CD4-positive, alpha-beta T cell treated with Interleukin-21 for 1 hour (primary cell): ENCODE measurements at places on chromosomes 1 and 21.

GRCh38 chr1:88016947-88017346, 667.1 kb upstream of the PKN2 start:
- DNase-seq, result no peak

DNA sequence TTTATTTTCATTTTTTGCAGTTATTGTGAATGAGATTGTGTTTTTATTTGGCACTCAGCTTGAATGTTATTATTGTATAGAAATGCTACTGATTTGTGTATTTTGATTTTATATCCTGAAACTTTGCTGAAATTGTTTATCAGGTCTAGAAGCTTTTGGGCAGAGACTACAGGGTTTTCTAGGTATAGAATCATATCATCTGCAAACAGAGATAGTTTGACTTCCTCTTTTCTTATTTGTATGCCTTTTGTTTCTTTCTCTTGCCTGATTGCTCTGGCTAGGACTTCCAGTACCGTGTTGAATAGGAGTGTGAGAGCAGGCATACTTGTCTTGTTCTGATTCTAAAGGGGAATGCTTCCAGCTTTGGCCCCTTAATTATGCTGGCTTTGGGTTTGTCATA, 27.3 kb downstream of the ZNF691 start:
- DNase-seq, result no peak

GRCh38 chr21:45091550-45092322, 17.4 kb downstream of the ADARB1 start:
- no peak for DNase-seq

DNA sequence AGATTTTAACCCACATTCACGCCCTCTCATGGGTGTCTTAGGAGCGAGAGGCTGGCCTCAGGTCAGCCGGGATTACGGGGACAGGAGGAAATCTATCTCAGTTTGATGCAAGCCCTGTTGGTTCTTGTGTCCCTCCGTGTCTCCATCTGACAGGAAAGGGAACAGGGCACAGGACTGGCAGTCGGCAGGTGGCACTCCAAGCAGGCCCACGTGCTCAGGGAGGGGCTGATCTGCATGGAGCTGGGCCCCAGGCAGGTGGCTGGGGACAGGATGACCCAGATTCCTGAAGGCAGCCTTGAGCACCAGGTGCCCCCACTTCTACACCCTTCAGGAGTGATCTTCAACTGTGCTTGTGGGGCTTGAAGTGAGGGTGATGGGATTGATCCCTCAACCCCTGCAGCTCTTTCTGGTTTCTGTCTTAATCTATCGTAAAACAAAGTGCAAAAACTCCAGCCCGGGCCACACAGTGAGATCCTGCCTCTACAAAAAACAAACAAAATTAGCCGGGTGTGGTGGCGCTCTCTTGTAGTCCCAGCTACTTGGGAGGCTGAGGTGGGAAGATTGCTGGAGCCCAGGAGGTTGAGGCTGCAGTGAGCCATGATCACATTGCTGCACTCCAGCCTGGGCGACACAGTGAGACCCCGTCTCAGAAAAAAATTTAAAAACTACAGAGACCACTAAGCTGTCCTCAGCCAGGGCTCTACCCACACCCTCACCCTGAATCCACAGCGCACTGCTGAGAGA, 8.3 kb downstream of the PLEKHG5 start:
- no peak for DNase-seq

DNA sequence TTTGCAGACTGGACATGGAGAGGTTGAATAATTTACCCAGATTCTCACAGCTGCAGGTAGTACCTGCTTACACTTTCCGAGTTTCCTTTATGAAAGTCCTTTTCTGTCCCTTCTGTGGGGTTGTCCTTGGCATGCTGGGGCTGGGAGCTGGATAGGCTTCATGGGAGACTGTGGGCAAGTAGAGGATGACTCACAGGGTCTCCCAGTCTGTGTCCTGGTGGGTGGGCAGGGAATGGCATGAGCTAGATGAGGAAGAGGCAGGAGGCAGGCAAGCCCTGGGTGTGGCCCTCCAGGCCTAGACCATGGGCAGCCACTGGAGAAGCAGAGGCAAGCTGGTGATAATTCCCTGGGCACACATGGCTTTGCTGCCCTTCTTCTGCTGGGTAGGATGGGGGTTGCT, 80.6 kb downstream of the NAV1 start:
- DNase-seq, result no peak

- no peak for DNase-seq
These were observed 9.5 kb downstream of the EDEM3 start for GRCh38 chr1:184745110-184745509.

DNA sequence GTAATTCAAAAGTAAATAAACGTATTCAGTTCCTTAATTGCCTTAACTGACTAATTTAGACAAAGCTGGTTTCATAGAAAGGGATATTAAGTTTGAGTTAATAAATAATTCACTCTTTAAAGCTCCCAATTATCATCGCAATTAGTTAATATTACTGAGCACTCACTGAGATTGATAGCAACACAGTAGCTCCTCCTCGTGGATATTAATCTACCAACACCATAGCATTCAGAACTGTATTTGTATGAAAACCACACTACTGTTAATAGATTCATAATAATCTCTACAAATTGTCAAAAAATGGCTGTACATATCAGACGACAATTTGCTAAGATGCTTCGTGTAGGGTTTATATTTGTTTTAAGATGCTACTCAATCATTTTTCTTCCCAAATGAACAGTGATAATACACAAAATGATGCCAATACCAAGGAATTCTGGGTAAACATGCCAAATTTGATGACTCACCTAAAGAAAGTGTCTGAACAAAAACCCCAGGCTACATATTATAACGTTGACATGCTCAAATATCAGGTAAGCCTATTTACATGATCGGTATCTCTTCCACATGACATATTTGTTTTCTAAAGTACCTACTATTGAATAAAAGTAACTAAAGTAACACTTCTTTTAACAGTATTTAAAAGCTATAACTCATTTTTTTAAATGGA, 18.8 kb upstream of the DYNLT5 start:
- DNase-seq, result no peak

GRCh38 chr1:32357614-32358013, 4.7 kb downstream of the FAM229A start:
- DNase-seq, result no peak

DNA sequence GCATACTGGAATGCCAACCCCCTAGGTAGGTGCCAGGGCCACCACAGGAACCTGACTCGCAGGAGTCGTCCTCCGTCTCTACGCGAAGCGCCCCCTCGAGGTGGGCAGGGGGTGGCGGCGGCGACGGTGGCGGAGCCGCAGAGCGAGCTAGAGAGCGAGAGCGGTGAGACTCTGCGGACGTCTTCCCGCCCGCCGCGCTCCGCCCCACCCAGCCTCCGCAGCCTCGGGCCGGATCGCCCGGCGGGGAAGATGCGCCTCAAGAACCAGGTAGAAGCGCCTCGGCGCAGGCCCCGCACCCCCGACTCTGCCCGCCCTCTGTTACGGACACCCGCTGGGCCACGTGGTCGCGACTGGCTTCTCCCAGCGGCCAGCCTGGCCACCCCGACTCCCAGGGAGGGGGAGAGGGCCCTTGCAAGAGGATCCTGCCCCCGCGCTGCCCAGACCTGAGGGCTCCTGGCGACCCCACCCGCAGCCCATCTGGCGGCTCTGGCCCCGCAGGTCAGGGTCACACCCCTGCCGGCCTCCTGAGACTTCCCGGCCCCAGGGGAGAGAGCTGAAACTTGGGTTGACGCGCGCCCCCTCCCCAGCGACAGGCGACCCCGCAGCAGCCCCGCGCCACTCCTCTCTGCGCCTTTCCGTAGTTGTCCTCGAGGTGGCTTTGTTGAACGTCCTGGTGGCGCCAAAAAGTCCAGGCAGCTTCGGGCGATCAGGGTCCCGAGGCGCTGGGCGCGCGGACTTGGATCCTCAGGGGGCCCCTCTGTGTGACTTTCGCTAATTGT, 24.4 kb upstream of the AGBL4 start:
- peak; percentile 1 for DNase-seq

- no peak for DNase-seq
These were observed 19.3 kb downstream of the AHCYL1 start for GRCh38 chr1:110003747-110004428.

GRCh38 chr1:214427871-214428277, 123.5 kb downstream of the PTPN14 start:
- DNase-seq, result peak; percentile 69

DNA sequence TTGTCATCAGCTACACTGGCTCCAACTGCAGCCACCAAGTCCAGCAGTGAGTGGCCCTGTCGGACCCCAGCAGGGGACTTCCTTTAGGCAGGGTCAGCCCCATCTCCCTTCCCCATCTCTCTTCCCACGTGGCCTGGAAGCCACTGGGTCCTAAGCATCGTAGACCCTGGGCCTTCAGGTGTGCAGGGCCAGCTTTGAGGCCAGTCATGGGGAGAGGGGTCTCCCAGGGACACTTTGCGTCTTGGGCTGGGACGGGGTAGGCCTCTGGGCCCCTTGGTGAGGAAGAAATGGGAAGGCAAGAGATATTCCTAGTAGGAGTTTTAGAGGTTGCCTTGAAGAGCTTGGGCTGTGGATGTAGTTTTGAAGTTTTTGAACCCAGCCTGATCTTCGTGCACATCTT, 12.1 kb upstream of the MIIP start:
- no peak for DNase-seq

DNA sequence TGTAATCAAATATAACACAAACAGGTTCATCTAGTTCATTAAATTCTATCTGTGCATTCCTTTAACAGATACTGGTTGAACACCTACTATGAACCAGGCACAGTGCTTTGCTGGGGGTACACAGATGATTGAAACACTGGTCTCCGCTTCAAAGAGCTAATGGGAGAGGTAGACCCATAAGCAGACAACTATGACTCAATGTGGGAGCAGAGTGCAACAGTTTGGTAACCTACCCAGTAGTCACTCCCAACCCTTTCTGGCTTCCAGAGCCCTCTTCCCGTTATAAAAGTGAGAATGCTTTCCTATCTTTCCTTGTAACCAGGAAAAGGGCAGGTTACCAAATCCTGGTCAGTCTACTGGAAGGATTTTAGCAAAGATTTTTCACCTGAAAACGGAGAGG, 8.0 kb upstream of the ETV3 start:
- no peak for DNase-seq

GRCh38 chr1:228818928-228819630, 83.8 kb downstream of the RHOU start:
- DNase-seq, result no peak

- no peak for DNase-seq
These were observed 773 bp downstream of the IFNGR2 start for GRCh38 chr21:33403786-33404585.

GRCh38 chr1:236888903-236889302, 93.8 kb downstream of the MTR start:
- no peak for DNase-seq

- peak; percentile 73 for DNase-seq
These were observed at the start of gene ZSWIM5 for GRCh38 chr1:45205910-45206721. ZSWIM5 (minus strand) TSS chr1:45206605; CDS start chr1:45206350, 255 bp downstream.

GRCh38 chr1:79259390-79260336, 253.1 kb upstream of the ADGRL4 start:
- no peak for DNase-seq

GRCh38 chr1:44025816-44026215, 5.4 kb downstream of the SLC6A9 start:
- DNase-seq, result no peak

DNA sequence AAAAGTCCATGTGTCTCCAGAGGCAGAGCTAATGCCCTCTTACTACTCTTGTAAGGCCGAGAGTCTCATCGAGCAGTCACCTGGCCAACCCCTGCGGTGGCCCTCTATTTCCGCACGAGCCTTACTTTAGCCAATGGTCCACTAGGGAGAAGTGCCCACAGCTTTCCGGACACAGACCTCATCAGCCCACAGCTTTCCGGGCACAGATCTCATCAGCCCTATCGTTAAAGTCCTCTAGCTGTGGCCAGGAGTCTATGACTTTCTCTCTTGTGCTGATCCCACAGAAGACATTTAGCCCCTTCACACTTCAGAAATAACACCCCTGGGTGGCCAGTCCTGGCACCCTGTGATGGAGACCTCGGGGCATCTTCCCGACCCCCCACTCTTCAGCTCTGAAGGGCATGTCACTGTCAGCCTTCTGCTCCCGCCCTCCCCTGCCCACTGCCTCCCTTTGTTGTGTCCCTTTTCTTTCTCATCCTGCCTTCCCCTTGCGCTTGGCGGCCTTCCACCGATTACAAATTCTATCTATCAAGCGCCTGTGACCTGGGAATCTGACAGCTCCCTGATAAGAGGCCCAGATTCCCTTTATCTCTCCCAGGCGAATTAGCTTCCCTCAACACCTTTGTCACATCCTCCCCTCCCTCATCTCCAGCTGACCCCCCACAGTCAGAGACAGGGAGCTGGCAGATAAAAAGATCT, 161.0 kb downstream of the PLXNA2 start:
- DNase-seq, result no peak

GRCh38 chr1:14083277-14083676, 383.3 kb downstream of the PRDM2 start:
- no peak for DNase-seq

DNA sequence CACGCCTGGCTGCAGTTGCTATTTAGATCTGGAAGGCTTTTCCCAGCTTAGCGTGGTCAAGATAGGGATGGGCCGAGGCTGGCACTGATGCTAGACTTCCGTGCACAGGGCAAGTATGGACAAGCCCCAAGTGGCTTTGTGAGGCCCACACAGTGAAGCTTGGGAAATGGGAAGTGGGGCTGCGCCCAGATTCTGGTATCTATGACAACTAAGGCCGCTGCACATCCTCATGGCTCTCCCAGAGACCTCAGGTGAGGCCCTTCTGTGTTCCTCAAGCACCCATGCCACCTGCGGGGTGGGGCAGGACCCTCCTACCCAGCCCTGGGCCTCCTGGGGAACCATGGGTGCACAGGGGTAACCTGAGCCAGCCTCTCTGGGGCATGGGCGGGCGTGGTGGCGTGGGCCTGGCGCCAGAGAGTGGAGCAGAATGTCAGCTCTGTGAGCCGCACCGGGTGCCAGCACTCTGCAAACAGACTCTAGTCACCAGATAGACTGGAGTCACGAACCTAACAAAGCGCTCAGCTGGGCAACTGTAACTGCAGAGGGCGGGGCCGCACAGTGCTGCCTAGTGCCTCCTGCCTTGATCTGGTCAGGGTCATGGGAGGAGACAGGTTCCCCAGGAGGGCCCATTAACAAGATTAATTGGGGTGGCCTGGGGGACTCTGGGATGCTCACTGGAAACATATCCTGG, 46.4 kb downstream of the ELF3 start:
- DNase-seq, result no peak
